Mesothelial cell of epicardium (in vitro differentiated cells): ENCODE measurements at places on chromosomes 1 and 21.

DNA sequence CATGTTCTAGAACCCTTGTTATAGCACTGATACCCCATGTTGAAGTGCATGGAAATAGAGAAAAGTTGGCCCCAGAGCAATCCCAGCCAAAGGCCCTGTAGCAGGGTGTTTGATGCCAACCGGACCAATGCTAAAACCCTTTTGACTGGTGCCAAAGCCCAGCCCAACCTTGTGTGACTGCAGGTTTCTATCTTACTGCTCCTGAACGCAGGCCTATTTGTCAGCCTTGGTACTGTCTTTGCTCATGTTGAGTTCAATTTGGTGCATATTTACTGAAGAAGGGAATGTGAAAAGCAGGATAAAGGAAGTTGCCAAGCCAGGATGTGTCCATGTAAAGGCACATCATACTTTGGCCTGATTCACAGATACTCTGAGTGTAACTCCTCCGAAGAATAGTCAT, 51.7 kb upstream of the NFASC start:
- no peak for DNase-seq

- DNase-seq = no peak
These were observed 108.5 kb upstream of the HOOK1 start for GRCh38 chr1:59706303-59706599.

DNA sequence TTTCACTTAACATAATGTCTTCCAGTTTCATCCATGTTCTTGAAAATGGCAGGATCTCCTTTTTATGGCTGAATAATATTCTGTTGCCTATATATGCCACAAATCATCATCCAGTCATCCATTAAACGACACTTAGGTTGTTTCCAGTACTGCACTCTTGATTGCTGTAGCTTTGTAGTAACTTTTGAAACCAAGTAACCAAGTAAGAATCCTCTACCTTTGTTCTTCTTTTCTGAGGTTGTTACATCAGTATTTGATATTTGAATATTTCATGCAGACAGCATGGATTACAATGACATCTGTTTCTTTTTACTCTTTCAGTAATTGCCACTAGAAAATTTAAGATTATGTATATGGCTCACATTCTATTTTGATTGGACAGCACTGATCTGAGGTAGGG, 22.1 kb upstream of the PRDM2 start:
- no peak for DNase-seq

GRCh38 chr1:223756806-223757700, 44.7 kb downstream of the CAPN2 start:
- no peak for DNase-seq

DNA sequence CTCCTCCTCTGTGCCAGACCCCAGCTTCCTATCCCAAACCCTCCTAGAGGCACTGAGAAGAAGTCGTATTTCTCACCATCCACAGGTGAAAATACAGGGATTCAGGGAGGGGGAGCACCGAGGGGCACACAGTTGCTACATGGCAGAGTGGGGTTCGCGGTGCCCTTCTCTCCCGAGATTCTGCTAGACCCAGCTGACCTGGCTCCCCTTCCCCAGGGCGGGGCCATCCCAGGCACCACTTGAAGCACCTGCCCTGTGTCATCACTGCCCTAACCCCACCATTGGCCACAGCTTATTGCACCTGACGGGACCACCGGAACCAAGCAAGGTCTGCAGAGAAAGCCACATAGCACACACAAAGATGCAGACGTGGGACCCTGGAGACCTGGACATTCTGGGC, 30.5 kb downstream of the SDC3 start:
- DNase-seq = no peak

DNA sequence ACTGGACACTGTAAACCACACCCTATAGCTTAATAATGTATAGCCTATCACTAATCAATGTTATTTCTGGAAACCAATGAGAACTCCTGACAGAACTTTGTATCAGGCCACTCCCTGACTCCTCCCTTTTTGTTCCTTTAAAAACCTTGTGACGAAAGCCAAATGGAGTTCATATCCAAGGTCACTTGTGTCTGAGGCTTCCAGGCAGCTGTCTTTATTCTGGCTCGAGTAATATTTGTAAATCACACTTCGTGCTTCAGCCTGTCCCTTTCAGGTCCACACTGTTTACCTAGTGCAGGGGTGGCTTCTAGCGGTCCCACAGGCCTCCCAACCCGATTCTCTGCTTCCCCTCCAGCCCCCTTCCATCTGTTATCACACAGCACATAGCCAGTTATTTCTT, 16.2 kb upstream of the CAPN9 start:
- no peak for DNase-seq
